ENCODE measurements at places on chromosomes 4 and X.

DNA sequence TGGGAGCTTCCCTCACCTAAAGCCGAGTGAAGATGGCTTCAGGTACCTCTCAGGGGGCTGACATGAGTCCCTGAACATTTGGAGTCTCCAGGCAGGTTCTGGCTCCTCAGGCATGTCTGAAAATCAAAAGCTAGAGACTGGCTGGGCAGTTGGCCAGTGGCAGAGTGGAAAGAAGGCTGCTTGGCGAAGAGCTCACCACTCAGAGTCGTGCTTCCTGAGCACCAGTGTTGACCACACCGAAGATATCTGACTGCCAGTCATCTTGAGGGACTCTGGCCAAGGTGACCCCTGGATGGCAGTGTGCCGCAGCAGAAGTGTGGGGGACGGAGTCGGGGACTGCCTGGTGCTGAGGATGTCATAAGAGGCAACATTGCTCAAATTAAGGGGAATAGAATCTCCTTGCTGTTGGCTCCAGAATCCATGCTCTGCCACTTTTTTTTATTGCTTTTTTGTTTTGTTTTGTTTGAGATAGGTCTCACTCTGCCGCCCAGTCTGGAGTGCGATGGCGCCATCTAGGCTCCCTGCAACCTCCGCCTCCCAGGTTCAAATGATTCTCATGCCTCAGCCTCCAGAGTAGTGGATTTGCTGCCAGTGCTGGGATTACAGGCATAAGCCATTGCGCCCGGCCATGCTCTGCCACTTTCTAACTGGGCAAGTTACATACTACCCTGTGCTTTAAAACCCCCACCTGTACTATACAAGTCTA, 172.5 kb upstream of the GATB start:
- DNase-seq = no peak

GRCh38 chr4:41361794-41362526, 105.2 kb downstream of the UCHL1 start:
- no peak for DNase-seq

DNA sequence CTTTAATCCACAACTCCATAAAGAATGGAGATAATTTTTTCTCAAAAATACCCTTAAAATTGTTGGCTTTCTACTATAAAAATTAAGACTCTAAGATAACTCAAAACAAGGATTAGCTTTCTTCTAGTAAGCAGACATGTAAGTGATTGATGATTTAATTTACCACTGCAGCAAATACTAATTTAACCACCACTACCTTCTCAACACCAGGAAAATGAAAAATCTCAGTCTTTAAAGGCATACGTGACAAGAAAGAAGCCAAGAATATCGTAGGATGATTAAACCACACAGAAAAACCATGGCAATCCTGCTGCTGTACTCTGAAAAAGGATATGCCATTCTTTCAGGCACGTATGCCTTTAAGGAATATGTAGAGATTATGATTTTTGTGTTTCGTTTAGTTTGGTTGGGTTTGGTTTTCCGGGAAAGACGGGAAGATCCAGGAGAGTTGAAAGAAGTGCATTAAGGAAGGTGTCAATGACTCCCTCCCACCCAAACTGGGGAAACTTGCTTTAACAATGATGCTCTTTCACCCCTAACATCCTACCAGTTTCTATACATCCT, 881 bp downstream of the LRCH2 start:
- no peak for DNase-seq

- DNase-seq = no peak
These were observed 154.7 kb downstream of the RAB28 start for GRCh38 chr4:13329340-13329850.

DNA sequence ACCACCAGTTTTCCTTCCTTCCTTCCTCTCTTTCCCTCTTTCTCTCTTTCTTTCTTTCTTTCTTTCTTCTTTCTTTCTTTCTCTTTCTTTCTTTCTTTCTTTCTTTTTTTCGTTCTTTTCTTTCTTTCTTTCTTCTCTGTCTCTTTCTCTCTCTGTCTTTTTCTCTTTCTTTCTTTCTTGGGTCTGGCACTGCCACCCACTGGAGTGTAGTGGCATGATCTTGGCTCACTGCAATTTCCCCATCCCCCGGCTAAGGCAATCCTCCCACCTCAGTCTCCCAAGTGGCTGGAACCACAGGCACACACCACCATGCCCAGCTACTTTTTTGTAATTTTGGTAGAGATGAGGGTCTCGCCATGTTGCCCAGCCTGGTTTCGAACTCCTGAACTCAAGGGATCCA, 51.6 kb upstream of the NHS start:
- no peak for DNase-seq

- no peak for DNase-seq
These were observed 220.1 kb downstream of the PDGFC start for GRCh38 chr4:156751486-156751885.
